Cortex of kidney (tissue), 1 donor: ENCODE measurements at places on chromosomes 5 and 9.

DNA sequence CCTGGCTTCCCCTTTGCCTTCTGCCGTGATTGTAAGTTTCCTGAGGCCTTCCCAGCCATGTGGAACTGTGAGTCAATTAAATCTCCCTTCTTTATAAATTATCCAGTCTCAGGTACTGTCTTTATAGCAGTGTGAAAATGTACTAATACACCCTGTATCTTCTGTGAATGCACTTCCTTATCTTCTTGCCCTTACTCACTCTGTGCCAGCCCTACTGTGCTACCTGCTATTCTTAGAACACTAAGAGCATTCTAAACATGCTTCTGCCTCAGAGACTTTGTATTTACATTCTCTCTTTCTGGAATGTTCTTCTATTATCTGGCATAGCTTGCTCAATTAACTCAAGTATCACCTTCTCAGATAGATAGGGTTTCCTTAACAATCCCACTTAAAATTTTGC lies 164.4 kb upstream of the EDIL3 start:
- no peak for DNase-seq

DNA sequence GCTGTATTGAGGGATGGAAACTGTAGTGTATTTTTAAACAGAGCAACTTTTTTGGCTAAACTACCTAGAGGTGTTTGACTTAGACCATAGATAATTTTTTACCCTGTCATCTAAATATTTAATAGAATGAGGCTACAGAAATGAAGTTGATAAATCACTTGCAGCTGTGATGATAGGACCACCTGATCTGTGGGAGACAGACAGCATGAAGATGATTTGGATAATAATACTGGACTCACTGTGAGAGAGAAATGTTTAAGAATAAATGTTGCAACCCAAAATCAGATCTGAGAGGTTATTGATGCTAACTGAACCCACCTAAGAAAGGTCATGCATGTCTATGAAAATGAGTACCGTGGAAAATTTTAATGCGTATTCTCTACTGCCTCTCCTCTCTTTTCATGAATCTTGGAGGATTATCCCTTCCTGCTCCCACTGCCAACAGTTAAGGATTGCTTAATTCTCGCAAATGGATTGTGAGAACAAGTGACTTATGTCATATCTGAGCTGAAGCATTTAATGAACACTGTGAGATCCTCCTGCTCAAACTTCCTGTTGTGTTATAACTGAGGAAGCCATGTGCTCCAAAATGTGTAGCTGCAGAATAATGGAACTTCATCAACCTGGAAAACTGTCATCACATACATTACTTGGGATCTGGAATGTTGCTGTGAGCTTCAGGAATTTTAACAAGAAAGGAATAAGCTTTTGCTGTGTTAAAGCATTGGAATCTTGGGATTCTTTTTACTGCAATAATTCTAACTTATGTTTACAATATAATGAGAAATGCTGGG lies 617.9 kb upstream of the CDH18 start:
- no peak for DNase-seq

GRCh38 chr9:105355781-105356180 lies 92.1 kb upstream of the FSD1L start:
- DNase-seq, result no peak

DNA sequence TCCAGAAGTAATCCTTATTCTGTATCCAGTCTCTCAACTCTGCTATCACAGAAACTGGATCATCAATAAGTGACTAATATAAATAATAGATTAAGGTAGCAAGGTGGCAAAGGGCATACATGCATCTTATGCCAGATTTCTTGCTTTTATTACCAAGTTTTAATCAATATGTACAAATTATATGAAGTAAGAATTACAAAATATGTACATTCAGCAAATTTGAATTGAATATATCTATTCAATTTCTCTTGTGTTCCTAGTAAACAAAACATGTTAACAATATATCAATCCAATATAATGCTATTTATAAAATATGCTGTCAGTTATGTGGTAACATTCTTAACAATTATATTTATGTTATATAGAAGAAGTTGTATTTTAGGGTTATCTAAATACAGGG lies 488.7 kb upstream of the COX7C start:
- DNase-seq, result no peak

- DNase-seq, result no peak
Measured at GRCh38 chr5:153779836-153780235, 258.9 kb downstream of the FAM114A2 start.

DNA sequence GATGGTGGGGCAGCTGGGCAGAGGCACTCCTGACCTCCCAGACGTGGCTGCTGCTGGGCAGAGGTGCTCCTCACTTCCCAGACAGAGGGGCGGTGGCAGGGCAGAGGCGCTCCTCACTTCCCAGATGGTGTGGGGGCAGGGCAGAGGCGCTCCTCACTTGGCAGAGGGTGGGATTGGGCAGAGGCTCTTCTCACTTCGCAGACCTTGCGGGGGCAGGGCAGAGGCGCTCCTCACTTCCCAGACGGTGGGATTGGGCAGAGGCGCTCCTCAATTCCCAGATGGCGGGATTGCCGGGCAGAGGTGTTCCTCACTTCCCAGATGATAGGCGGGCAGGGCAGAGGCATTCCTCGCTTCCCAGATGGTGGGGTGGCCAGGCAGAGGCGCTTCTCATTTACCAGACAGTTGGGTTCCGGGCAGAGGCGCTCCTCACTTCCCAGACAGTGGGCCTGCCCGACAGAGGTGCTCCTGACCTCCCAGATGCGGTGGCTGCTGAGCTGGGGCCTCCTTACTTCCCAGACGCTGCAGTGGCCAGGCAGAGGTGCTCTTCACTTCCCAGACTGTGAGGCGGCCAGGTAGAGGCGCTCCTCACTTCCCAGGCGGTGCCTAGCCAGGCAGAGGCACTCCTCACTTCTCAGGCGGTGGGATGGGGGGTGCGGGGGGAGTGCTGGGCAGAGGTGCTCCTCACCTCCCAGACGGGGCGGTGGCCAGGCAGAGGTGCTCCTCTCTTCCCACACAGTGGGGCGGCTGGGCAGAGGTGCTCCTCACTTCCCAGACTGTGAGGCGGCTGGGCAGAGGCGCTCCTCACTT lies 25.3 kb upstream of the SPATA31E1 start:
- DNase-seq, result no peak

- no peak for DNase-seq
Measured at GRCh38 chr5:139301808-139302499, 8.4 kb downstream of the MATR3 start.

GRCh38 chr5:56575821-56576220 lies 239.5 kb upstream of the MAP3K1 start:
- no peak for DNase-seq

- no peak for DNase-seq
Measured at GRCh38 chr5:173234129-173234790, 746 bp downstream of the NKX2-5 start.

DNA sequence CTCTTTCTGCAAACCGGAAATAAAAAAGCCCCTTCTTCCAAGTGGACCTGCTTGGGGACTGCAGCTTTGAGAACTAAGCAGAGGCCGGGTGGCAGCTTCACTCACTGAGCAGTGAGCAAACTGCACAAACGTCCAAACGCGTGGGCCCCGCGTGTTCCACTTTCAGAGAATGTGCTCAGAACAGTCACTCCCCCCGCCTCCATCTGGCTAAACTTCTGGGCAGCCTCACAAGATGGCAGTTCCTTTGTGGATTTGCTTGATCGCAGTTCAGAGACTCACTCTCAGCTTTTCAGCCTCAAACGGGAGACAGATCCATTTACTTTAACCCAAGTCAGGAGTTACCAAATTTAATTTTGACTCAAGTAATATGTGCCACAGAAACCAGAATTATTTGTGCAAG lies 216.6 kb downstream of the TLE1 start:
- no peak for DNase-seq

GRCh38 chr5:135462304-135462703 lies 10.2 kb upstream of the TIFAB start:
- no peak for DNase-seq

DNA sequence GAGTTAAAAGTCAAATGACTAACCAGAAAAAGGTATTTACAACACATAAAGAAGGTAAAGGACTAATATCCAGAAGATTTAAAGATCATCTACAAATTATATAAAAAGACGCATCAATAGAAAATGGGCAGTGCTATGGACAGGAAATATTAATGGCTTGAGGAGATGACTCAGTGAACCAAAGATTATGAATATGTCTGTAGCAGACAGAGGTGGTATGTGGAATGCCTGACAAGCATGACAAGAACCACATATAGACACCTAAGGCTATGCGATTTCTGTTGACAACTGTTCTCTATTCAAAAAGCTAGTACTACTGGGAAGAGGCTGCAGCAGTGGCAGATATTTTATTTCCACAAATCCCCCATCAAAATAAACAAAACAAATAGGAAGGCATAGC lies 177.0 kb upstream of the SH3GL2 start:
- no peak for DNase-seq

- DNase-seq, result no peak
Measured at GRCh38 chr9:114180696-114181606, 25.6 kb downstream of the COL27A1 start.

GRCh38 chr5:132180134-132180745 lies 47.4 kb downstream of the P4HA2 start:
- no peak for DNase-seq

DNA sequence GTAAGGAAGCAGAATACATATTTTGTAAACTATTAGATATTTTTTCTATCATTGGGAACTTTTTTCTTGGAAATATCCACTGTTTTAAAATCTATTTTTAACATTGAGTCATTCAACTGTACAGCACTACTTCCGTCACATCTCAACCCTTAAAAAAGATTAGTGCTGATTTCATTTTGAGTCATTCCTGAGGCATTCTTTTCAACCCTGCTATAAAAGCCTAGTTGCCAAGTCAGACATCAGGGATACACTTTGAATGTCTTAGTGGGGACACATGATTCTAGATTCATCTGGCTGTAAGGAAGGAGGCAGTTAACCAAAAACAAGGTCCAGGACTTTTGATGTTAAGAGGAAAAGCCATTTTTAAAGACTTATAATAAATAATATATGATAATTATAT lies 160.9 kb downstream of the GIN1 start:
- no peak for DNase-seq

DNA sequence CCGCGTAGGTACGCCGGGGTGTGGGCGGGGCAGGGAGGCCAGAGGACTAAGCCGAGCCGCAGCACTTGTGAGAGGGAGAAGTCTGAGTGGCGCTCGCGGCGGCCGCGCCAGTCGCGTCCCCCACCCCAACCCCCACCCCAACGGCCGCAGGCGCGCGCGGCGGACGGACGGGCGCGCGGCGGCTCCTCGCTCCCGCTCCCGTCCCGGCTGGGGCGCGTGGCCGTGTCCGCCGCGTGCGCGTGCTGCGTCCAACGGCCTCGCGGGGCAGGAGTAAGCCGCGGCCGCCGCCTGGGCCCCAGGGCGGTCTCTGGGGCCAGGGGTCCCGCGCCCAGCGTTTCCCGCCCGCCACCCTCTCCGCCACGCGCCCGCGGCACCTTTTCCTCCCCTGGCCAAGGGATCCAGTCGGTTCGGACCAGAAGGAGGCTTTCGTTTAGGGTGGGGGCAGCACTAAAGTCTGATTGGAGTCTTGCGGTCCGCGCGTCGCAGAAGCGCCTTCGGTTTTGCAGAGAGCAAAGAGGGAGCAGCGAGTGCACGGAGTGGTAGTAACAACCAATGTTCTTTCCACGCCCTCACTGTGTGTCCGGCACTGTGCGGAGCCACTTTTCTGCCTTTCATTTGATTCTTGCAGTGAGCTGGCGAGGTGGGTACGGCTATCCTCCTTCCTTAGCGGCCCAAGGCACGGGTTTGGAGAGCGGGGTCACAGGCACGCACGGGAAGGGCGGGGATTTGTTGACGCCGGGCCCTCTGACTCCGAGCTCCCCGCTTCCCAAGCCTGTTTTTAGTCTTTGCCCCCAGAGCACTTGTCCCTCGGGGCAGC lies 483 bp downstream of the G3BP1 start:
- no peak for DNase-seq

DNA sequence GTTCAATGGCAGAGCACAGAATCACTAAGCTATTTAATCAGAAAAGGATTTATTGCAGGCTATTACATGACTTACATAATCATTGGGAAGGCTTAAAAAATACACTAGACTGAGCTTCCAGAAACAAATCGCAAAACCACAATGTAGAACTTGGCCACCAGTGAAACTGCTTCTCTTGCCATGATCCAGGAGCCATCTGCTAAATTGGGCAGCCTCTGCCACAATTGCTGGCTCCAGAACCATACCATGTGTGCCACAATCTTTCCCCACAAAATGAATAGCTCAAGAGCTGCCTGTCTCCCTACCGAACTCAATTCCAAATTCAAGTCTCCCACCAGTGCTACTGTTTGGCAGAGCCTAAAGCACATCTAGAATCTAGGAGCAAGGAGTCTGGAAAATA lies 9.8 kb upstream of the ERAP1 start:
- no peak for DNase-seq

DNA sequence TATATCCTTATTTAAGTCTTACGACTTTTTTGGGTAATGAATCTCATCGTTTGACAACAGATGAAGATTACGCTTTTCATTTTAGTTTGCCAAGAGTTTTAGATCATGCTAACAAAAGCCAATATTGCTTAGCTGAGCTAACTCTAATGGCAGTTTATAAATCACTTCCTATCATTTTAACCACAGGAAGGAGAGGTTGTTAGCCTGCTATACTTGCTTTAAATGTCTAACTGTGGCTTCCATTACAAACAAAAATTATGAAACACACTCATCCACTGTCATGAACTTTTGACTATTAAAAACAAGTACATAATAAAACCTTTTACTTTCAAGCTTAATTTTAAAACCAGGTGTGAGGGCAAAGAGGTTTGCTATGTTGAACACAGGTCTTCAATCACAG lies 53.7 kb upstream of the ANKH start:
- DNase-seq, result no peak

DNA sequence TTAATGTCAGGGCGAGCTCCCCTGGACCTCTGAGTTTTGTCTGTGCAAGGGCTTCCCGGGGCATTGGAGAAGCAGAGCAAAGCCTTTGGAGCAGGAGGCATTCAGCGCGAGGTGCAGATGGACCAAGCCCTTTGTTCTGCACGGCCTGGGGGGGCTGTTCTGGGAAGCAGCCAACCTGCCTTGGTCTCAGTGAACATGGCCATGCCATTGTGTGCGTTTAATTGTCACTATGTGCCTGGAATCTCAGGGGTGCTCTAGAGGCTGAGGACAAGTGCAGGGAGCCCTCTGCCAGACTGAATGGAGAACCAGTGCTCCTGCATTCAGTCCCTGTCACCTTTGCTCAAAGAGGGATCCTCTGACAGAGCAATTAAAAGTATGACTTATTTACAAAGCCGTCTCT lies 329.4 kb downstream of the IRX1 start:
- no peak for DNase-seq

DNA sequence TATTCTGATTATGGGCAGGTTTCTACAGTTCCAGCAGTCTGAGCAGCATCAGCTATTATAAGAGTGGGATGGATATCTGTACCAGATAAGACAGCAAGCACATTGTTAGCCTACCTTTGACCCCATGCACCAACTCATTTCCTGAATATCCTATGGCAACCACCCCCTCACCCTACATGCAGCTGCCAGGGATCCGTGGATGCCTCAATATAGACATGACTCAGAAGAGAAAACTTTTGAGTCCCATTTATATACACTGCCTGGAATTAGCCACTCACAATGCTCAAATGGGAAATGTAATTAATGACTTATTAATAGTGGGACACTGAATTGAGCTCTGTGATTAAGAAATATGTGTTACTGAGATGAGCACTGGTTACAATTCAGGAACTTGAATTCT lies 124.4 kb downstream of the SSBP2 start:
- no peak for DNase-seq
